ENCODE measurements at places on chromosomes 2 and 18. TPM values are rescaled to one million over a fixed set of nuclear protein-coding genes. Genes with fewer than 3 reads are reported as not detected.

IKZF2 gene
- total RNA-seq = 6.0 TPM

LDLRAD4 gene
- 16.6 TPM for total RNA-seq

ST6GAL2 gene
- 7.5 TPM for total RNA-seq

LYG1 gene
- total RNA-seq = 1.4 TPM

ANAPC1 gene
- total RNA-seq = 57.6 TPM

SERPINB4 gene
- total RNA-seq = not detected

GALR1 gene
- total RNA-seq = 0.05 TPM

LBH gene
- 45.0 TPM for total RNA-seq

HOXD13 gene
- 0.05 TPM for total RNA-seq

KIF1A gene
- 14.8 TPM for total RNA-seq

ERFE gene
- total RNA-seq = 0.54 TPM

DNER gene
- total RNA-seq = 64.3 TPM

ADGRF3 gene
- total RNA-seq = 2.4 TPM

IL36G gene
- total RNA-seq = not detected

TBC1D8 gene
- 12.8 TPM for total RNA-seq

C2orf66 gene
- total RNA-seq = 0.86 TPM

MIB1 gene
- total RNA-seq = 45.1 TPM
